ENCODE measurements at places on chromosomes 2 and 18.

DNA sequence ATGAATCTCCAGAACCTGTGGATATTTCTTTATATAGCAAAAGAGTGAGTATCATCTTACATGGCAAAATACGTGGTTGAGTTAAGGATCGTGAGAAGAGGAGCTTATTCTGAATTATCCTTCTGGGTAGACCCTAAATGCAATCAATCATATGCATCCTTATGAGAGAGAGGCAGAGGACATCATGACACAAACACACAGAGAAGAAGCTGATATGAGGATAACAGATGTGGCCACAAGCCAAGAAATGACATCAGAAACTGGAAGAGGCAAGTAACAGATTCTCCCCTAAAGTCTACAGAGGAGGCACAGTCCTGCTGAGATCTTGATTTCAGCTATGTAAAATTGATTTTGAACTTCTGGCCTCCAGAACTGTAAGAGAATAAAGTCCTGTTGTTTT, 730.2 kb upstream of the ZNF804A start:
- DNase-seq, result no peak

DNA sequence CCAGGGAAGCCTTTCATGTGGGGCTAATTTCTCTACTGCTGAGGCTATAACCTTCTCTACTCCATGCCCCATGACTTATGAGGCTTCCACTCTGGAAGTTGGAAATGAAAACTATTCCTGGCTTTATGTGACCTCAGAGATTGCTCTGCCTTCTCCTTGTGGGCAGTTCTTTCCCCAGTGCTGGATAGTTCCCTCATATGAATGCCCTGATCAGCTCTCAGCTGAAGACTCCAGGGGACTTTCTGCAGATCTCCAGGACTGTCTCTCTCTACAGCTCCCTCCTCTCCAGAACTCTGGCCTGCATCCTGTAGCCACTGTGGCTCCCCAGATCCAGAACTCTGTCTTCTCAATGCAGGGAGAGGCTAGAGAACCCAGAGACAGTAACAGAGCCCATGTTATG, 235.1 kb downstream of the SEPTIN10 start:
- no peak for DNase-seq

DNA sequence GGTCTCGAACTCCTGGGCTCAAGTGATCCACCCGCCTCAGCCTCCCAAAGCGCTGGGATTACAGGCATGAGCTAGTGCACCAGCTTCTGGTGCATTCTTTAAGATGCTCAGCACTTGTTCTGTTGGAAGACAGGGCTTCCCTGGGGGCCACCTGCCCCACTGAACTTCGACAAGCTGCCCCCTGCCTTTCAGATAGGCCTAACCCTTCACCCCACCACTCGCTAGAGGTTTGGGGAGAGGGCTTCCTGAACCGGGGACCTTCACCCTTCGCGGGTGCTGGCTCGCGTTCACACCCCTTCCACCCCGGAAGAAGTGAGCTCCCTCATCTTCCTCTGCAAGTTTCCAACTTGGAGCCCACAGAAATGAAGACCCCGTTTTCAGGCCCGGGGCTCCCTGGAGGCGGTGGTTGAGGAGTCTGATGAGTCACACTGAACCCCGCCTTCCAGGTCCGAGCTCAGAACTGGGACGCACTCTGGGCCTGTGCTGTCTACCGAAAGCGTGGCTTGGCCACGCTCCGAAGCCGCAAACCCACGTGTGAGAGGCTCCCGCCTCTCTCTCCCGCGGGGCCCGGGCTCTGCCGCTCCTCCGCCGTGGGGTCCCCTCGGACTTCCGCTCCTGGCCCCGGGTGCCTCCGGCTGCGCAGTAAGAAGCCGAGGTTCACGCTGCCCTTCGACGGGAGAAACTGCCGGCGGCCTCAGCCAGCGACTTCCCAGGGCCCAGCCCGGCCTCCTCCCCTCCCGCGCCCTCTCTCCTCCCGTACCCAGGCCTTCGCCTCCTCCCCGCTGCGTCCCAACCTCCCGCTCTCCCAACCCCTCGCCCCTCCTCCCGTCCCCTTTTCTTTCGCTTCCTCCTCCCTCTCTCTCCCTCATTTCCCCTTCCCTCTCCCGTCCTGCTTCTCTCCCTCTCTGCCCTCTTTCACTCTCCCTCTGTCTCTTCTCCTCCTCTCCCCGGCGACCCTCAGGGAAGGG, 47.5 kb upstream of the SP3 start:
- peak; percentile 78 for DNase-seq

DNA sequence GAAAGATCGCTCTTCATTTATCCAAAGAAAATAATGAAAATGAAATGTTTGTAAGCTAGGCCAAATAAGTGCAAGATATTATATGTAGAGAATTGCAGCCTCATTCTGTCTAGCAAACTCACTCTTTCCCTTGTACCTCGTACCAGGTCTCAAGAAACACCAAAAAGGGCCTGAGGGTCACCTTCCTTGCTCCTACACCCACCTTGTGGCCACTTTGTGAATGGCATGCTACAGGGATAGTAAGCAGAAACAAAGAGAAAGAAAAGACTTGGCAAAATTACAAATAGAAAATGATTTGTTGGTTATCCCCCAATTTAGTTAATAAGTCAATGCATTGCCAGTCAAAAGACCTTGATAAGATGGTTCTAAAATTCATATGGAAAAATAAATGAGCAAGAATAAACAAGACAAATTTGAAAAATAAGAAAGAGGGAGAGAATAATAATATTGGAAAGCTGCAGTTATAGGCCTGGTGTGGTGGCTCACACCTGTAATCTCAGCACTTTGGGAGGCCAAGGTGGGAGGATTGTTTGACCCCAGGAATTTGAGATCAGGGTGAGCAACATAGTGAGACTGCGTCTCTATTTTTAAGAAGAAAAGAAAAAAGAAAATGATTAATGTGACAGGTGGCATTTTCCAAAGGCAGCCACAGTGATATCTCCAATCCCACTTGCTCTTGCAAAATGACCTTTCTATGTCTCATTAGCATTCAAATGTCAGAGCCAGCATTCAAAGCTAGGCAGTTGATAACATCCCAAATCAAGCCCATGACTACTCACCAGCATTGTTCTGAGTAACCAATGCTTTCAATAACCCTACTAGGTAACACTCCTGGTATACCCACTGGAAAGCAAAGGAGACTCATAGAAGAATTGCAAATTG, 38.8 kb upstream of the BMP10 start:
- peak; percentile 60 for DNase-seq

- DNase-seq, result no peak
These were observed 21.8 kb downstream of the LPIN2 start for GRCh38 chr18:2990956-2991640.

DNA sequence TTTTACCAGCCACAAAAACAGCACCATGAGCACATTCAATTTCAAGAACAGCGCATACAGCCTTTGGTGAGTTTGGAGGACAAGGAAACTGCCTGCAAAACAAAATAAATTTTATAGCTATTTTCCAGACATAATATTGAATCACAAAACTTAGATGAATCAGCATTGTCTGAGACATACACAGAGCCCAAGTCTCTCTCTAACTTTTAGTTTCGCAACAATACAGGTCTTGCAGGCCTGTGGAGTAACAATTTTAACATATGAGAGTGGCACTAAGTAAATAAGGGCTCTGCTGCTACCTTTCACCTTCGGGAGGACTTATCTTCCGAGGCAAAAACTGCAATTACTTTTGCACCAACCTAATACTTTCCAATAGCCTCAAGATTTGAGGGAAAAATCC, 56.1 kb upstream of the PEX13 start:
- peak; percentile 49 for DNase-seq

- DNase-seq, result no peak
These were observed 122.4 kb upstream of the MAPRE2 start for GRCh38 chr18:34918856-34919255.

DNA sequence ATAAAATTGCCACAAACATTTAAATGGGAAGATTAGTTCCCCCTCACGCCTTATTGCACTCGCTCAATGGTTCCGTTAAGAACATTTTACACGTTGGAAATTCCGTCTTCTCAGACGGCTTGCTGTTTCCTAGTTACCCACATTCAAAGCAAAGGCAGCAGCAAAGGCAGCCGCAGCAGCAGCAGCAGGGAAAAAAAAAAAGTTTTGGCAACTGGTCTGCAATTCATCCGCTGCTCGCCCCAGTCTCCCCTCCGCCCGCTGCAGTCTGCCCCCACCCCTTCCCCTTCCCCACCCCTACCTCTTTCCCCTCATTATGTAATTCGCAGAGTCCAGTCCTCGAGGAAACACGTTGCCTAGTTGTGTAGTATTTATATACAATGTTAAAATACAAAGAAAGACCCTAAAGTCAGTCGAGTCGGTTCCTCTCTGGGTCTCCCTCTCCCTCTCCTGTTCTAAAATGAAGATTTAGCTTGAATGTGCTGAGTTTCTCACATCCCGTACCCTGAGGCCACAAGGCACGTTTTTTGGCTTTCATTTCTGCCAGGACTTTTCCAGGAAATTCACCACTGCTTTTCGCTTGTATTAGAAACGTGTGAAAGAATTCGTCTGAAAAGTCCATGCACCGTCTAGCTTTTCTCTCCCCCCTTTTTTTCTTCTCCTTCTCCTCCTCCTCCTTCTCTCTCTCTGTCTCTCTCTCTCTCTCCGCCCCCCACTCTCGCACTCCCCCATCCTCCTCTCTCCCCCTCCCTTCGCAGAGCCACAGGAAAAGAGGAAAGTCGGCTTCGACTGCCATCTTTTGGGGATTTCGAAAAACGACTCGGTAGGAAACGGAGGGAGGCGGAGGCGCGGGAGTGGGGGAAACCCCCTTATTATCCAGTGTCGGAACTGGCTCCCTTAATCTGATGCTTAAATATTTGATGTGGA, 140.0 kb downstream of the MEIS1 start:
- DNase-seq, result peak; percentile 58

DNA sequence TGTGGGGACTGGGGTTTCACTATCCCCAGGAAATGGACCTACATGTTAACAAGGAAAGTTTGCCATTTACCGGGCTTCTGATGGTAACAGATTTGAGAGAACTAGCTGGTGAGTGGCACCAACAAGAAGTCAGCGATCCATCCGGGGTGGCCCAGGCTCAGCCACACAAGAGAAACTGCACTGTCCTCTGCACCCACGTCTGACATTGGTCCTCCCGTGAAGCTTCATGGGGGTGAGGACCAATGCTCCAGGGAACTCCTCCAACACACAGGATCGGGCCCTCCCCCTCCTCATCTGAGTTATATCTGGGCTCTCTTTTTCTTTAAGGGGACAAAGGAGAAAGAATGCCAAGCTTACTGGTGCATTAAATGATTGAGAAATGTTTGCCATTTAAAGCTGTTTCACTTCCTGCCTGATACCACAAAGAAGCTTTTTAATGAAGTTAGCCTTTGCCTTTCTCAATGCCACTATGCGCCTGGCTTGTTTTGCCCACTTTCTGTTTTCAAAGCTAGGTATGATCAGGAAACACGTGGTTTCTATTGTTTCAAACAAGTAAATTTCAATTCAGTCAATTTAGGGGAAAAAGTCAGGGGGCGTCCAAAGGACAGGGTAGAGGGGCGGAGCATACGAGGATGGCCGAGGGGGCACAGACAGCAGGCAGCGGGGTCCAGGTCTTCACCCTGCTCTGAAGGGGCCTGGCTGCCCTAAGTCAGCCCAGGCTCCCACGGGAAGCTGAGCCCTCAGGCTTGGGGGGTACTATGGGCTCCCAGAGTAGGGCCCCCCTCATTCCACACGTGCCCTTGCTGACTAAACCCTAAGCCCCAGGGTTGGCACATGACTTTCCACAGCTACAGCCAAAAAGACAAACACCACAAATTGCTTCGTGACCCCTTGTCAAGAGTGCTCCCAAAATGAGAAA, 204.0 kb upstream of the ID2 start:
- DNase-seq, result peak; percentile 96

- no peak for DNase-seq
These were observed 149.2 kb upstream of the NOSTRIN start for GRCh38 chr2:168652997-168653921.

DNA sequence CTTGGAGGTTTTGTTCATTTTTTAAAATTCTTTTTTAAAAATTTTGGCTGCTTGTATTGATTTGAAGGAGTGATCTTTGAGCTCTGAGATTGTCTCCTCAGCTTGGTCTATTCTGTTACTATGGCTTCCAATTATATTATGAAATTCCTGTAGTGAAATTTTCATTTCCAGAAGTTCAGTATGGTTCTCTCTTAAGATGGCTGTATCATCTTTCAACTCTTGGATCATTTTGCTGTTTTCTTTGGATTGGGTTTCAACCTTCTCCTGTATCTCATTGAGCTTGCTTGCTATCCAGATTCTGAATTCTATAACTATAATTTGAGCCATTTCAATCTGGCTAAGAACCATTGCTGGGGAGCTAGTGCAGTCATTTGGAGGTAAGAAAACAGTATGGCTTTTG, 270.8 kb upstream of the NT5C1B start:
- no peak for DNase-seq

DNA sequence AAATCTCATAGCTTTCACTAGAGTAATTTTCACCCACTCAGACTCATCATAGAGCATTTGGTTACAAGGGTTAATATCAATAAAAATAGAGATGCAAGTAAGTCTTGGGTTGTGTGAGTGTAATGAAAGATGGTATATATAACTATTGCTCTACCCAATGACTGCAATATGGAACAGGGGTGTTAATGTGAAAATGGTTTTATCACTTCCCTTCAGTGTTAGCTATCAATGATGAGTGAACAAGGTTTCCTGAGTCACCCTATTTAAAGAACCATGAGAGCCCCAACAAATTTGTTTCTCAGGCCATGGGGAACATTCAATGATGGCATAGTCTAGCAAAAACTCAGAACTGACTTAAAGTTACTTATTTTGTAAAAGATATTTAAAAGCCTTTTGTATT, 1133.6 kb upstream of the ZEB2 start:
- DNase-seq, result no peak

DNA sequence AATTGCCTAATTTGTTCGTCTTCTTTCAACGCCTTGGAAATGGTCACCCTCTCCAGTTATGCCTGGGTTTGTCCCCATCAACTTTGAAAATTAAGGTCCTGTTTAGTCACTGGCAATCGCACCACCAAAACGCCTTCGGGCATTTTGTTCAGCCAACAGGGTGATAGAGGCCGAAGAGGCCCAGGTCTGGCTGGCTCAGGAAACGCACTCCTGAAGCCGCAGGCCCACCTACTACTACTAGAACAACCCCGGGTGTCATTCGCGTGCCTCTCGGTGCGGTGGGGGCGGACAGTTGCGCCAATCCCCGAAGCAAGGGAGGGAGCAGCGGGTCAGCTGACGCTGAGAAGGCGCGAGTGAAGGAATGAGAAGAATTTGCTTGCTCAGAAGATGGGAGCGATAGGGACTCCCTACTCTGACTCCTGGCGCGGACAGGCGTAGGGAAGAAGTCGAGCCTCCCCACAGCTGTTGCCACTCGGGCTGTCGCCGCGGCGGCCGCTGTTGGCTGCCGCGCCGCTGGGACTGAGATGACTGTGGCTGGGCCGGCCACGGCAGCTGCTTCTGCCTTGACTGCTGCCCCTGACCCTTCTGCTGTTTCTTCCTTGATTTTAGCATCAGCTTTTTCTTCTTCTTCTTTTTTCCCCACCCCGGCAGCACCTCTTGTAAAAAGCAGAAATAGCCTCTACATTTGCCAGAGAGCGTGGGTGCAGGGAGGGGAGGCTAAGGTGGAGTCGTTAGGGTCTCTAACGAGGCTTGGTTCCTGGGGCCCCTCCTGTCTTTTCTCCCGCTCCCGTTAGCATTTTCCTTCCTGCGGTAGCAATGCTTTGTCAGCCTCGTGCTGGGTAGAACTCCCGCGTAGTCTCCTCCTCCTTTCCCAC, 387.6 kb downstream of the FIGN start:
- peak; percentile 69 for DNase-seq

GRCh38 chr2:62195421-62196277, at the start of gene B3GNT2:
Gene B3GNT2, plus strand, starts transcription at chr2:62196115. Its CDS starts 26,106 bp downstream, at chr2:62222221.
- DNase-seq, result peak; percentile 57
